ENCODE measurements at places on chromosomes 4 and X.

- DNase-seq: no peak
These were observed 109.3 kb upstream of the KLHL13 start for GRCh38 chrX:118225711-118226428.

GRCh38 chr4:150906987-150907633 lies 108.0 kb downstream of the LRBA start:
- DNase-seq: no peak

DNA sequence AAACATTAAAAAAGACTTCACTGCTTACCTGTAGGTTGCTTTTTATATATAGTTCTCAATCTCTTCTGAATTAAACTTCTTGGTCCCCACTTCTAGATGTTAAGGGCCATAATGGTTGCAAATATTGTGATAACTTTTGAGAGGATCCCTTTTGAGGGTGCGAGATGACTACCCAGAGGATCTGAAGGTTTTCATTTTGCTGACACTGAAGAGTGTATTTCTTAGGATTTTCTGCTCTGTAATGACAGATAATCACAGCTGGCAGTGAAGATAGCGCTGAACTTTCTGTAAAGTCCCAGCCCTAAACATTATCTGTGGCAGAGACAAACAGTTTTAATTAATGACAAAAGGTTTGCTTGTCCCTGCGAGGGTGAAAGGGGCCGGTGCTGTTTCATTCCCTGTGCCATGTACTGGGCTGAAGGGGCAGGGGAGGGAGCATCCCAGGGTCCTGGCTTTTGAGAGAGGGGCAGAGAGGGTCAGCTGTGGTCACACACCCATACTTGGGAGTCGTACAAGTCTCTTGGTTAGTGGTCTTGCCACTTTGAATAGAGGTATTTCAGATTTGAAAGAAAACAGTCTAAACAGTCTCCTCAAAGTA lies 22.2 kb downstream of the CLCN4 start:
- DNase-seq: no peak

DNA sequence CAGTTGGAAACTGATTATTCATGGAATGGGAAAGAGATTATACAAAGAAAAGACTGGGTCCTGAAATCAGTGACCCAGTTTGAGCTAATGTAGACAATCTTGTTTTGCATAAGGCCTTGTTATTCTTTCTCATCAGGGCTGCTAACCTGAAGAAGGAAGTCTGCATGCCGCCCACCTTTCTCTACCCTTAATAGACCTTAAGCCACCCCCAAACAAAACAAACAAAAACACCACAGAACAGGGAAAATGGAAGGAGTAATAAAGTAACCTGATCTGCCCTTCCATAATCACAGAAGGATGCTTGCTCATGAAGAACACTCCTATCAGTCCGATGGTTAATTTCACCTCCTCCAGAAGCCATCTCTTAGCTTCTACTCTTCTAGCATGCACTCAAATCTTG lies 288.1 kb downstream of the FRMPD4 start:
- DNase-seq: no peak

DNA sequence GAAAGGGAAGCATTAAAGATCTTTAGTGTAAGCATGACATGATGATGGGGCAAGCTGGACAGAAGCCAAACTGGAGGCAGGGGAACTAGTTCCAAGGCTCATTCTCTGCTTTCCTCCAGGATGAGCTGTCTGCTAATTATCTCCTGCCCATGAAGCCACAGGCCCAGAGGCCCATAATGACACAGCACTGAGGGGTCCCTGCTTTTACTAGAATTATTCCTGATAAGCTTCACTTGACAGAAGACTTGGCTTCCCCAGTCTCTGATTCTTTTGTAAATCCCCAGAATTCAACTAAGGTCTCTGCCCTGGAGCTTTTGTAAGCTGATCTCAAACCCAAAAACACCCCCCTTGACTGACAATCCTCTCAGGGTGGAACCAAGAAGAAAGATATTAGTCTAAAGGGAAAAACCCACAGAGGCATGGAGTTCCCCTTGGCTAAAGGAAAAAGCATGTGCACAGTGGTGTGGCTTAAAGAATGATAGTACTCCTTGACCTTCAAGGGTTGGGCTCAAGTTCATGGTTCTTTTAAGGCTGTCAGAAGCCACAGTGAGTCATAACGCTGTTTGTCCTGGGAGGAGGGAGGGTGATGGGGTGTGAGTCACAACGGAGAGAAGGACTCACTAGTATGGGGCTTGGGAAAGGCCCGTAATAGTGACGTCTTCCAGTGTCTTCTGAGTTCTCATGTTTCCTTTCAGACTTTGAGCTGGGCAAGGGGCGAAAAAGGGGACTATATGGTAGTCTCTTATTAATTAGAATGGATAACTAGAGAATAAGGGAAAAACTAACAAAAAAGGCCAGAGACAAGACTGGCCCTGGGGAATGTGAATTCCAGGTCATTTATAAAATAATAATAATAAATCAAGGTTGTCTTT lies 146.0 kb upstream of the CPEB2 start:
- DNase-seq: peak; percentile 67

GRCh38 chrX:100649550-100650356 lies 5.8 kb downstream of the SRPX2 start:
- DNase-seq: no peak

- no peak for DNase-seq
These were observed 110.0 kb downstream of the HS6ST2 start for GRCh38 chrX:132848296-132848970.

GRCh38 chr4:88661739-88662138 lies 35.9 kb downstream of the NAP1L5 start:
- DNase-seq: no peak

GRCh38 chr4:33067221-33067620 lies 2347.1 kb downstream of the PCDH7 start:
- no peak for DNase-seq

DNA sequence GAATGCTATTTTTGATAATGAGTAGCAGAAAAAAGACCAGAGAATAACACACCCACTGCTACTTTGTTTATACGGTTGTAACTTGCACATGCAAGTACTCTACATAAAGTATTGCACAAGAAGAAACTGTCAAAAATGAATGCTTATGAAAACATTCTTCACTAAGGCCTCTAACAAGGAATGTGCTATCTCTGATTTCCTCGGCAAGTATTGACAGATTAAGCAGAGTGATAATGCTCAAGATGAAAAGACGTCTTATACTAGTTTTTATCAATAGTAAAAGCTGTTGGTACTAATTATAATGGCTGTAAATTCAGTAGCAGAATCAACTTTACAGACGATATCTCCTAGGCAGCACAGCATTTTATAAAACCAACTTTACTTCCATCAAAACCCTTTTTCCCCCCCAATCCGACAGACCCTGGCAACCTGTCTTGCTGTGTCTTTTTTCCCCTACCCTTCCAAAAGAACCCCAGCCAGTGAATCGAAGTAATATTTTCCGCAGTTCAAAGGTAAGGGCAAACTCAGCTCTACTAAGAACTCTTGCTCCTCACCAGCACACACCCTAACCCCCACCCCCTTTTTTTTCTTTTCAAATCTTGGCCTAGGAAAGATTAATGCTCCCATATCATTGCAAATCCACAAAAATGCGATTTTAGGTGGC lies 1.5 kb downstream of the FRYL start:
- DNase-seq: no peak

- DNase-seq: no peak
These were observed 15.8 kb upstream of the UXT start for GRCh38 chrX:47674776-47675175.

DNA sequence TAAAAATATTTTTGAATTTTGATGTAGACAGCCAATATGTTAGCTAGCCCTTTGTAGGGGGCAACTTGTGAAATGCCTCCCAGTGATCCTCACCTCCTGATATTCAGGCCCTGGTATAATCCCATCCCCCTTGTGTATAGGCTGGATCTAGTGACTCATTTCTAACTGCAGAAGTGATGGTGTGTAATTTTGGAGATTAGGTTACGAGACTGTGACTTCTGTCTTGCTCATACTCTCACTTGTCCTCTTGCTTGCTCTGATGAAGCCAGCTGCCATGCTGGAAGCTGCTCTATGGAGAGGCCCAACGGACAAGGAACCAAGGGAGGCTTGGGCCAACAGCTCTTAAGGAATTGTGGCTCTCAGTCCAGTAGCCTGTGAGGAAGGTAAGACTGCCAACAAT lies 61.7 kb downstream of the GPR82 start:
- no peak for DNase-seq

DNA sequence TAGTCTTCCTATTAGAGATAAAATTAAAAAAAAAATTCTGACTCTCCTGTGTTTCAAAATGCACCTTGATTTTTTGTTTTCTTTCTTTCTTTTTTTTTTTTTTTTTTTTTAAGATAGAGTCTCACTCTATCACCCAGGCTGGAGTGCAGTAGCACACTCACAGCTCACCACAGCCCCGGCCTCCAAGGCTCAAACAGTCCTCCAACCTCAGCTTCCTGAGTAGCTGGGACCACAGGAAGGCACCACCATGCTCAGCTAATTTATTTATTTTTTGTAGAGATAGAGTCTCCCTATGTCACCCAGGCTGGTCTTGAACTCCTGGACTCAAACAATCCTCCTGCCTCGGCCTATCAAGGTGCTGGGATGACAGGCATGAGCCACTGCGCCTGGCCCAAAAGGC lies 41.1 kb upstream of the TMEM184C start:
- no peak for DNase-seq

DNA sequence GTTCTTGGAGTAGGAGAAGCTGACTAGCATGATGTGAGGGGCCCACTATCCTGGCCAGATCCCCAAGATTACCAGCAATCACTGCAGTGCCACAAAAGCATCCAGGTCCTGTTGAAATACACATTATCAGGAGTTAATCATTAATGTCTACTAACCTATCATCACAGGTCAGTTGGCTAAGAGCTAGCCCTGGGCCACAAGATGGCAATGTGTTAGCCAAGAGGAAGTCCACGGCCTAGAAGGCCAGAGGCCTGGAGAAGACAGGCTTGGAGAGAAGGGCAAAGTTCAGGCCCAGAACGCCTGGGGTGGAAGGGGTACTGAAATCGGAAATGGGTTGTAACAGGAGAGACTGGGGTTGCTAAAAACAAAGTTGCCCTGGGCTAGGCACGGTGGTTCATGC lies 19.9 kb upstream of the KIAA1210 start:
- DNase-seq: no peak

DNA sequence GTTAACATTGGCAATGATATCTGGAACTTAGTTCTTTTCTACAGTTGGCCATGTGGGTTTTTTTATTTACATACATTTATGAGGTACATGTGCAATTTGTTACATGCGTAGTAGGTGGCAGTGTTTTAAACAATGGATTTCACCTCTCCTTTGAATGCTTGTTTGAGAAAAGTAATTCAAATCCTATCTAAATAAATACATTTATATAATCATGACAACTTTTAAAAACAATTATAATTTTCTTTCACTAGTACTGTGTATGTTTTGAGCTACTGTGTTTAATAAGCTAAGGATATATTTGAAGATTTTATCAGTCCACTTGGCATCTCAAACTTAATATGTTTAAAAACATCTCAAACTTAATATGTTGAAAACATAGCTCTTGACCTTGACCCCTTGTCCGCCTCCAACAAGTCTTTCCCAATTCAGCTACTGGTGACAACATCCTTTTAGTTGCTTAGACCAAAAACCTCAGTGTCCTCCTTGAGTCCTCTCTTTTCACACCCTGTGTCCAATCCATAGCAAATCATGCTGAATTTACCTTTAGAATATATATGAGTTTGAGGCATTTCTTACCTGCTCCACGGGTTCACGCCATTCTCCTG lies 14.5 kb downstream of the GUCY1B1 start:
- DNase-seq: no peak

DNA sequence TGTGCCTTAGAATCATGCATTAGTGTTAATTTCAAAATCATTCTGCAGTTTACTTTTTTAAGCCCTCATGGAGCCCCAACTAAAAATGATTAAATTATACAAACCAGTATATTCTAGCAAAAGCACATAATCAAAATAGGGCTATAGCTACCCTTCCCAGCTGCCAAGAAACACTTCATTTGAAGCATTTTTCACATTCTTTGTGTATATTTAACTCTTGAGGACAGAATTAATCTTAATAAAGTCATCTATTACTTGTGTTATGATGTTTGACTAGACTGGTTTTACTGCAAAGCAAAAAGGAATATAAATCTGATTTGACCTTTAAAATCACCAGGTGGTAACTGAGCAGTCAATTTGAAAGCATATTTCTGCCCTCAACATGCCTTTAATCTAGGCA lies 145.1 kb downstream of the PRDM5 start:
- no peak for DNase-seq

GRCh38 chr4:55124322-55125076 lies 896 bp downstream of the KDR start:
- no peak for DNase-seq

DNA sequence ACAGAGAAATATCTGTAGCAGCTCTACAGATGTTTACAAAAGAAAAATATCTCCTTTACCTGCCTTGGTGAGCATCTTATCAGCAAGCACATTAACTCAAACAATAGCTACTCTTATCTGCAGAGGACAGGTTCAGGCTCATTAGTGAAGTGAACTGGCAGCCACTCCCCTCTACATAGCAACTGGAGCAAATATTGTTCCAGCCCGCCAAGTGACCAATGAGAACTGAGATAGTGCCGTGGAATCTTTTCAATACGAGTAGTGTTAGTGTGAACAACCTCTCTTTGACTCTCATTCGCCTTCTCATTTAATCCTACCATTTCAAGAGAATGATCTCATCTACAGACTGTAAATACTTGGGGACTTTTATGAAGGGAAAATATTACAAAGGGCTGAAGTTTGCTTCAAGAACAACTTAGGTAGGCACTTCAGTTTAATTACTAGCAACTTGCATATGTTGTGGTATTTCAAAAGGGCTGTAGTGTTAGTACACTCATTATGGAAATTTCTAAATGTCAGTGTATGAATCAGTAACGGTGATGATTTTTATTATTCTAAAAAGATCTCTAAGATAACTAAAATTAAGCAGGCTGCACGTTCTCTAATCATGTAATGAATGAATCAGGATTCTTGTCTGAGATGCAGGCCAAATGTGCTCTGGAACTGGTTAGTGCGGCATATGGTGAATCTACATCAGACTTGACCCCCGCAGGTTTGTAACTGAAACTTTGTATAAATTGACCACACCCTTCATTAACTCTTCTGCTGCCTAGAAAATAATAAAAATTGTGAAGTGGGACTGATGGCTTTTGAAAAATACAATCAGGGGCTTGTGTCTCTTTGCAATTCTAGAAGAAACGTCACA lies 72.4 kb downstream of the PALLD start:
- no peak for DNase-seq

GRCh38 chrX:66046612-66047235 lies 6.8 kb upstream of the VSIG4 start:
- DNase-seq: peak; percentile 19

- DNase-seq: no peak
These were observed 25.8 kb downstream of the DOCK11 start for GRCh38 chrX:118521435-118521834.

GRCh38 chr4:142369141-142369540 lies 477.0 kb downstream of the INPP4B start:
- no peak for DNase-seq

GRCh38 chr4:169151671-169152070 lies 119.1 kb downstream of the SH3RF1 start:
- DNase-seq: no peak

DNA sequence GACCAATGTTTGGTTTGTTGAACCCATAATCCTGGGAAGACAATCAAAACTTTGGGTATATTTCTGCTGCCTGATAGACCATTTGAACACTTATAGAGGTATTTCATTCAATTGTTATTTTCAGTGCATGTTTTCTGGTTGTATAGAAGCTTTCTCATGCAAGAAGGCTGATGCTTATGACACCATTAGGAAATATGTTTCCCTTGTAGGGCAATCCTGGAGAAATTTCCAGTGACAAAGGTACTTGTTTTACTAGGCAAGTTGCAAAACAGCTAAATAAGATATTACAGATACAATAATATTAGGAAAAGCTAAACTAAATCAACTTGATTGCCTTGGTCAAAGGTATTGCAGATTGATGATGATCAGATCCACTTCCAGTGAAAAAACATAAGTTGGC lies 32.8 kb upstream of the FGF2 start:
- no peak for DNase-seq

- DNase-seq: no peak
These were observed 1388.9 kb downstream of the C4orf33 start for GRCh38 chr4:130484826-130485225.
